LHCN-M2 (cell line): ENCODE measurements at places on chromosomes 6 and 20.

DNA sequence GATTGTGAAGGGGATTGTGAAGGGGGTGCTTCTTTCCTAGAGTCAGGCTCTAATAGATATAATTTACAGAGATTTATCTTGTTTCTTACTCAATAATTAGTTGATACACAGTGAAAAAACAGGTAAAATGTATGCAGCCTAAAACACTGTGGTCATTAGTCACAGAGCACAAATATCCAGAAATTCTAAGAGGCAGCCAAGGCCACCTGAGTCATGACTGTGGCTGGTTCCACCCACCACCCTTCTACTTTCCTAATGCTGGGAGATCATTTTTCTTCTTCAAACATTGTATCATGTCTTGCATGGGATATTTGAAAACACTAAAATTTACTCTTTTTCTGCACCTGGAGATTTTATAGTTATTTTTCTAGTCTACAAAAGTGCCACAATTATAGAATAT, 181.6 kb downstream of the OTOR start:
- peak; percentile 22 for DNase-seq

- DNase-seq = peak; percentile 67
Measured at GRCh38 chr6:79436241-79436640, 101.0 kb downstream of the LCA5 start.

- DNase-seq = peak; percentile 22
Measured at GRCh38 chr6:43582911-43583310, 6.9 kb downstream of the POLH start.

DNA sequence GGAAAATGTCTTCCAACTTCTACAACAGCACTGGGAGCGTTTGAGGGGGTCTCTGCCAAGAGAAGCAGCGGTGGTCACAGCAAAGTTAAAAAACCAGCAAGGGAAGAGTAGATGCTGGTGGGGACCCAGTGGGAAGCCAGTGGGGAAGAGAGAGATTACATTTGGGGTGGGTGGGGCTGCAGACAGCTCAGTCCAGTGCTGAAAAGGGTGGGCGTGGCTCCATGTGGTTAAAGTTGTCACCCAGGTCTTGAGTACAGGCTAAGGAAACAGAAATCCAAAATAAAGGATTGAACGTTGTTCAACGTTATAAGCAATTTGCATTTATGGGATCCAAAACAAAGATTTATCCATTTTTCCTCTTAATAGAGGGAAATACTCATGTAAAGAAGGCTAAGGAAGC, 106.3 kb upstream of the LY86 start:
- no peak for DNase-seq

GRCh38 chr6:132188556-132189264, 212.6 kb downstream of the MOXD1 start:
- DNase-seq = peak; percentile 80

DNA sequence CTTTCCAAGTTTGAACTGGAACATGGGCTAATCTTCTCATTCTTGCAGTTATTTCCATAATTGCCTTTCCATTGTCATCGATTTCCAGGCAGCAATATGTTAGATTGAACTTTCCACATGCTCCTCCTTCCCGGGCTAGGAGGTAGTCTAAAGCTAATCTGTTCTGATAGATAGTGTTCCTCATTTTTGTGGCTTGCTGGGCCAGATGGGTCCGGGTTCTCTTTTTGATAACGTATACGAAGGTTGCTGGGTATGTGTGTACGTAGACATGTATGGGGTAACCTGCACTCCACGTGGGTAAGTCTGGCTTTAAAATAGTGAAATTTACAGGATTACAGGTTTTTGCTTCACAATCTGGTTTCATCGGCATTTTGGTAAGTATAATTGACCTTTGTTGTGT, 14.0 kb upstream of the GMPR start:
- DNase-seq = no peak

DNA sequence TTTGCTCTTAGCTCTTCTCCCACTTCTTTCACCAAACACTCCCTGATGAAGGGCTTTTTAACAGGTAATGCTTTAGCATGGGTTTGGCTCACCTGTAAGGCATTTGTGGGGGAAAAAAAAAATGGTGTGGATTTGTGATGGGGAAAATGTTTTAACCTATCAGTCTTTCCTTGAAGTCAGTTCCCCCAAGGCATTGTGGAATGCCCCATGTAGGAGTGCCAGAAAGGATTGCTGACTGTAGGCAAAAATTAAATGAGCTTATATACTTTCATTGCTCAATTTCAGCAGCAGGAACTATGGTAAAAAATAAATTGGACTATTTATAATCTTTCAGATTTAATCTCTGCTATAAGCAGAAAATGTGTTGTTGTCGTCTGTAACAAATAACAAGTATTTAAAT, 10.6 kb upstream of the SASH1 start:
- no peak for DNase-seq

DNA sequence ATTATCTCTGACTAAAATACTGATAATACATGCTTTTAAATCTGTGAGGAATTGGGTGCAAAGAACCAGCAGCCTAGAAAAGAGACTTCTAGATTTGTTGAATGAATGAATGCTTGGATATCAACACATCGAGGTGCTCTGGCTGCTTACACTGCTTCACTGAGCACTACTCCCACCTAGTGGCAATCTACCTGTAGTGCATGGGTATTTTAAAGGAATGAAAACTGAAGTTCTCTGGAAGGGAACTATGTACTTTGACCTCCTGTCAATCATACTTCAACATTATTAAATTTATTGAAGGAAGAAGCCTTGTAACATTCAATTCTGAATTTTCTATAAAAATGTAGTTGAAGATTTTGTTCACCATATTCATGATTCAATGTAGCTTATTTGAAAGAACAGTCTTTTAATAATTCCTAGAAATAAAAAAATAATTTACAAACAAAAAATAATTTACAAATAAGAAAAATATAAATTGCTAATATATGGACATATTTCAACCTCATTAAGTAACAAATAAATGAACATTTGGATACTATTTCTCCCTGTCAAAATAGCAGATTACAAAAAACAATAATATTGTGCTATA, 111.2 kb upstream of the MMS22L start:
- peak; percentile 49 for DNase-seq

GRCh38 chr6:147421903-147422302, 86.6 kb upstream of the SAMD5 start:
- DNase-seq = no peak

- no peak for DNase-seq
Measured at GRCh38 chr20:50052550-50053361, 60.2 kb downstream of the UBE2V1 start.

- DNase-seq = no peak
Measured at GRCh38 chr20:43318755-43319297, 129.1 kb upstream of the PTPRT start.

GRCh38 chr6:166490671-166491500, 95.6 kb downstream of the RAMACL start:
- DNase-seq = peak; percentile 83

GRCh38 chr6:52620906-52621190, 44.0 kb upstream of the TRAM2 start:
- no peak for DNase-seq

DNA sequence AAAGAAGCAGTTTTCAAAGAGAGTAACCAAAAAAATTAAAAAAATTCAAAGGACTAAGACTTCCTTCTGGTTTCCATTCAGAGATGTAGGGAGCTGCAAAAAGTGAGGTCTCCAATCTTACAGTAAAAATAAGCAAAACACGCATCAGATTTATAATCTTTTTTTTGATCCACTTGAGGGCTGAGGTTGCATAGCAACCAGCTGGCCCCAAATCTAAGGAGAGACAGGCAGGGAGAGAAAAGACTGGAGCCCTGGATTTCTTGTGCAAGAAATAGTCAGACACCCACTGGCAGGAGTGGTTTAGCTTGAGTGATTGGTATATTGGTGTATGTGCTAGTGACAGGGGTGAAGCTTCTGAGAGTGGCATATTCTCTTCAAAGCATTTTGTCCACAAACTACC, 135.9 kb upstream of the FUT9 start:
- no peak for DNase-seq

DNA sequence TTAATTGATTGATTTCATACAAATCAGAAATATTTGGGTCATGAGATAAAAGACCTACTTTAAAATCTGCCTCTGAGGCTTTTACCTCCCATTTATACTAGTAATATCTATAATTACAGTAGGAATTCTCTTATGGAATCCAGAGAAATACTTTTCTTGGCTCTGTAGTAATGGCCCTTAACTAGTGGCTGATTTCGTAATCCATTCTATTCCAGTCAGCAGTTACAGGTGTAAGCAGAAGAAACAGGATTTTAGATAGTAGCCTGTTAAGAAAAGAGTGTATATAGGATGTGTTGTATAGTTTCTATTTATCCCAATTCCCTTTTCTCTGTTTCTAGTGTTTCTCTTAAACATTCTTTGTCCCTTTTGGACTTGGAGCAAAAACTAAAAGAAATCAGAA, 21.2 kb downstream of the PEX3 start:
- DNase-seq = no peak
